ENCODE measurements at places on chromosomes 3 and 15.

DNA sequence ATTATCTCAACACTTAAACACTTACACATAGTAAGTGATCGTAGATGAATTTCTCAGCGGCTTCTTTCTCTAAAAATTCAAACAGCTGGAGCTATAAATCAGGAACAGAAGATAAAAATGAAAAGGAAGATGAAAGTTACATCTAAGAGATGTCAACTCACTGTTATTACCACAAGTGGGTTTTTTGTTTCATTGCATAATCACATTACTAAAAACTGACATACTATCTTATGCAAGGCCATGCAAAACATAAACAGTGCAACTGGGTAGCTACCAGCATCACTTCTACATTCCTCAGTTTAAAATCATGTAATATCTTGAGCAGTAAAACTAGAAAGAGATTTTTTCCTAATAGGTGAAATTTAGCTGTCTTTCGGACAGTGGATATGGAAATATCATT, 14.9 kb downstream of the MINDY4B start:
- DNase-seq: no peak

DNA sequence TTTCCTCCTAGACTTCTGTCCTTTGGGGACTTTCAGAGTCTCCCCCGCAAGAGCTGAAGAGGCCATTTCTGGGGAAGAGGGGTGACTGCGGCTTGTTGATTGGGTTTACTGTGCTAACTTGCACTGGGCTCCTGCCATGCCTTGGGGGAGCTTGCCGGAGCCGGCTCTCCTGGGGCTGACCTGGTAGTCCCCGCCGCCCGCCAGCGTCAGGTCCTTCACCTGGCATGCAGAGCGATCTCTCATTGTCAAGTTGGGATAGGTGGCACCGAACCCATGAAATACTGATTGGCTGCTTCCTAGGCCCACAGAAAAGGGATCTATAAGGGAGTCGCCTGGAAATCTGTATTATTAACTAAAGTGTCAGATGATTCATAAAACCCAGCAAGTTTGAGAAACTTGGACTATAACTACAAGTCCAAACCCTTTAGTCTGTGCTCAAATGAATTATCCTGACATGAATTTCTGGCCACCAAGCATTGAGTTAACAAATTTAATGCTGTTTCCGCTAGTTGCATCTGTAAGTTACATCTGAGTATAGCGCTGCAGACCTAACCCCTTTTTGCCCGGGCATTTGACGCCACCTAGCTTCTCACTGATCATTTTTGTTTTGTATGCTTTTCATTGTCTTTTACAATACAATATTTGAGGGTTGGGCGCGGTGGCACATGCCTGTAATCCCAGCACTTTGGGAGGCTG, 607 bp upstream of the IMP3 start:
- peak; percentile 27 for DNase-seq

DNA sequence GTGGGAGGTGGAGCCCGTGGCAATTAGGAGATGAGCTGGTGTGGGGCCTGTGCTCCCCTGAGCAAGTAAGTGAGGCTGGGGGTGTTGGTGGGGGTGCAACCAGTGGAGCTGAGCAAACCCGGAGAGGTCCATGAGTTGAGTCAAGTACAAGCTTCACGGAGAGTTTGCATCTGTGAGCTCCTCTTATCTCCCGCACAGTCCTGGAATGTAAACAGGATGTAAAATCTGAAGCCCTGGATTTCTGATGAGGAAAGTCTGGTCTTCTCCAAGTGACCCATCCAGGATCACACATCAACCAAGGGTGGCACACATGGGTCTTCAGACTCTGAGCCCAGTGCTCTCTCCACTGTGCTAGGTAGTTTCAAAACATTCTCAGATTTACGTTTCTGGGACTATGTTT, 67.8 kb downstream of the LSM3 start:
- DNase-seq: no peak

- peak; percentile 17 for DNase-seq
These were observed 21.3 kb downstream of the DUT start for GRCh38 chr15:48352474-48353072.

- DNase-seq: no peak
These were observed 29.6 kb downstream of the SLCO2A1 start for GRCh38 chr3:133999891-134000685.
